ENCODE measurements at places on chromosomes 12 and 14. TPM values are rescaled to one million over a fixed set of nuclear protein-coding genes. Genes with fewer than 3 reads are reported as not detected.

- H3K27me3 ChIP-seq, result no peaks in the 10 kb centered on the region
- H3K4me3 ChIP-seq, result no peak overlapping the region
- no peaks in the 10 kb centered on the region for H3K36me3 ChIP-seq
These were observed 25.6 kb upstream of the CHPT1 start for GRCh38 chr12:101671833-101672232.

SRRM4 gene
- not detected for total RNA-seq

METTL1 gene
- total RNA-seq, result 12.8 TPM

PIP4K2C gene
- total RNA-seq, result 55.9 TPM

All from thyroid gland (tissue), 4 donors.